ENCODE measurements at places on chromosomes 13 and 19.

- DNase-seq: peak; percentile 95
These were observed at the start of gene PCID2 for GRCh38 chr13:113208421-113209335. PCID2 (minus strand) TSS chr13:113208669; CDS start chr13:113208634, 35 bp downstream.

- DNase-seq: no peak
These were observed 165.9 kb downstream of the NDFIP2 start for GRCh38 chr13:79646880-79647279.

GRCh38 chr13:46598140-46598819 is 45.3 kb downstream of the LRCH1 start:
- DNase-seq: no peak

GRCh38 chr19:51687791-51688670 is 5.1 kb upstream of the SPACA6 start:
- peak; percentile 76 for DNase-seq

DNA sequence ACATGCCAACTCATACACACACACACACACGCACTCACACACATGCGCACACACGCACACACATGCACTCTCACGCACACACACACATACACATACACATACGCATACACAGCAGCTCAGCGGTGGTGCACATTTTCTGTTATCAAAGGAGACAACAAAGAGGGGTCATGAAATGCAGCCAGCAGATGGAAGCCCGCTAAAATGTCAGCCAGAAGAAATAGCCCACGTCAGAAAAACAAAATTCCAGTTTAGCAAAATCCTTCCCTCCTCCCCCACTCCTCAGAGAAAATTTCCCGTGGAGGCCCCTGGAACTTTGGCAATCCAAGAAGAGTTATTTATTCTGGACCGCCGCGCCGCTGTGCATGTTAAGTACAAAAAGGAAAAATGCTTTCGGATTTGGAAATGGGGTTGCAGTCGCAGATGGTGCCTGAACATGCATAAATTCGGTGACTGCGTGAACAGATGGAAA is 114.6 kb upstream of the VSTM2B start:
- no peak for DNase-seq

GRCh38 chr13:56864451-56864850 is 276.3 kb upstream of the PRR20A start:
- DNase-seq: no peak

DNA sequence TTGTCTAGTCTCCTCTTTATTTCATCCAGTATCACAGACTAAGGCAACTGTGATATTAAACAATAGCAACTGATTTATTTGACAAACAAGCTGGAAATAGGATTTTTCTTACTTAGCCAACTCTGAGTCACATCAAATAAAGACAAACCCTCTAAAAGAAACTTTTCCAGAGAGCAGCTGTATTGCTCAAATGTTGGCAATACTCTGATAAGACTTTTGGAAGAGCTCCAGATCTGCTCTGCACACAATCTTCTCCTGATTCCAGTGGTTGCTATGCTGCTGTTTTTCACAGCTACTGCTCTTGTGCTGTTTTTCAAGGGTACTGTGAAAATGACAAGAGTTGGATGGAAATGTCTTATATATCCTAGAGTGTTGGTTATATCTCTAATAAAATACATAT is 1479.2 kb downstream of the SLITRK5 start:
- no peak for DNase-seq

GRCh38 chr19:38483016-38483630 is 49.6 kb downstream of the RYR1 start:
- no peak for DNase-seq

- DNase-seq: peak; percentile 58
These were observed 7.7 kb upstream of the GPR18 start for GRCh38 chr13:99265821-99266426.

- peak; percentile 95 for DNase-seq
These were observed 33.3 kb upstream of the GAS6 start for GRCh38 chr13:113897161-113897560.

GRCh38 chr13:23377983-23378632 is 55.4 kb downstream of the SACS start:
- DNase-seq: peak; percentile 91

GRCh38 chr19:3585301-3586126 is at the start of gene GIPC3:
GIPC3 (plus strand) TSS chr19:3585478; CDS start chr19:3585598, 120 bp downstream.
- DNase-seq: no peak

DNA sequence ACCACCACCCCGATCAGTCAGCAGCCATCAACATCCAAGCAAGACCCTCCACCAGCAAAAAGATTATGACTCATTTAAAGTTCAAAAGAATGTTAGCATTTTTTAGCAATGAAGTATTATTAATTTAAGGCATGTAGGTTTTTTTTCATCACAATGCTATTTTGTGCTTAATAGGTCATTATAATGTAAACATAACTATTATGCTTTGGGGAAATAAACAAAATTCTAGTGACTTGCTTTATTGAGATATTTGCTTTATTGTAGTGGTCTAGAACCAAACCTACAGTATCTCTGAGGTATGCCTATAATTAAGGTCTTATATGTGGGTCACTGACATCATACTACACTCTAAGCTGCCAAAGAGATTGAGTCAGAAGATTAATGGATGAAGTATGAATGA is 20.0 kb downstream of the KLF12 start:
- DNase-seq: peak; percentile 26

GRCh38 chr19:17686592-17687024 is 1.5 kb downstream of the UNC13A start:
- peak; percentile 58 for DNase-seq

GRCh38 chr13:51894239-51894638 is 32.5 kb downstream of the CCDC70 start:
- no peak for DNase-seq

DNA sequence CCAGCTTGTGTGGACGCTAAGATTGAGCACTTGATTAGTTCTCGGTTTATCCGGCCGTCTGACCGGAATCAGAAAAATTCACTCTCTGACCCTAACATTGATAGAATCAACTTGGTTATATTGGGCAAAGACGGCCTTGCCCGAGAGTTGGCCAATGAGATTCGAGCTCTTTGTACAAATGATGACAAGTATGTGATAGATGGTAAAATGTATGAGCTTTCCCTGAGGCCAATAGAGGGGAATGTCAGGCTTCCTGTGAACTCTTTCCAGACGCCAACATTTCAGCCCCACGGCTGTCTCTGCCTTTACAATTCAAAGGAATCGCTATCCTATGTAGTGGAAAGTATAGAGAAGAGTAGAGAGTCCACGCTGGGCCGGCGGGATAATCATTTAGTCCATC is 59.6 kb downstream of the ARHGAP35 start:
- DNase-seq: no peak

- DNase-seq: no peak
These were observed 724.3 kb upstream of the SLITRK1 start for GRCh38 chr13:84606616-84607015.

DNA sequence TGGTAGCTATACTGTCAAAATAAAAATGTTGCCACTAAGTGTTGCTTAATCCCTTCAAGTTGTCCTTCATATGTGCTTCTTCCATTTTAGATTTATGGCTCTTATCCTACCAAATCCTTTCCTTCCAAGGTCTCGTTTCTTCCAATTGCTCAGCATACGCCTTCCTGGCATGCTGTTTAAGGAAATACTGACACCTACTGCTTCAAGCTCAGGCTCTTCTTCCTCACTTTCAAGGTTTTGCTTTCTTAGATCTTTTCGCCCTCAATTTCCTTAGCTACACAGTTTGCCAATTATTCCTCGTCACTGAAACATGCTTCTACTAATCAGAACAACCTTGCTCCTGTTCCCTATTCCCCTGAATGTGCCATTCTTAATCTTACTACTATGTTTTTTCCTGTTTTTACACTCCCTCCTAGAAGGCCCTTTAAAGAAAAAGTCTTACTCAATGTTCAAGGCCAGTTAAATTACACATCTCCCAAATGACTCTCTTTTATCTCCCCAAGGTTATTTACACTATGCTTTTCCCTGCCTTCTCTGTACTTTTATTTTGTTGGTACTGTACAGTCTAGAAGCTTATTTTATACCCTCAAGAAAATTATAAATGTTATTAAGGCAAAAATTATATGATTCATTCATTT is 343.1 kb downstream of the MZT1 start:
- DNase-seq: no peak

- no peak for DNase-seq
These were observed 34.2 kb downstream of the TSHZ3 start for GRCh38 chr19:31314849-31315629.

GRCh38 chr19:41222240-41222639 is 3.2 kb downstream of the AXL start:
- no peak for DNase-seq

- no peak for DNase-seq
These were observed 25.4 kb downstream of the TUBA3C start for GRCh38 chr13:19156013-19156825.

GRCh38 chr13:38636761-38637160 is 50.1 kb upstream of the FREM2 start:
- DNase-seq: no peak

- DNase-seq: no peak
These were observed 397.5 kb downstream of the DIAPH3 start for GRCh38 chr13:59766236-59766635.

DNA sequence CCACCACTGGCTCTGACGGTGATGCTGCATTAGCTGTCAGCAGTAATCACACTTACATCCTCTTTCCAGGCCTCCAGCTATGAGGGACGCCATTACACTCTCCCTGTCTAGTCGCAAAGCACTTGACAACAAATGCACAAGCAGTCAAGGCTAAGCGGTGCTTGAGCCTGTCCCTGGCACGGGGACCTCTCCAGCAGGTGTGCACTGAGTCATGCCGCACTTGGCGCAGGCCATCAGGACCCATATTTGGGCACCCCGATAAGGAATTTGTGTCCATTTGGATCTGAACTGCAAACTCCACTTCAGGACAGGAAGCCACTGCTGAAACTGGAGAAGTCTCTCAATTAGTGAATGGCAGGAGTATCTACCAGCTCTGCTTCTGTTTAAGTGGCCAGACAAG is 301.9 kb upstream of the OBI1 start:
- no peak for DNase-seq

DNA sequence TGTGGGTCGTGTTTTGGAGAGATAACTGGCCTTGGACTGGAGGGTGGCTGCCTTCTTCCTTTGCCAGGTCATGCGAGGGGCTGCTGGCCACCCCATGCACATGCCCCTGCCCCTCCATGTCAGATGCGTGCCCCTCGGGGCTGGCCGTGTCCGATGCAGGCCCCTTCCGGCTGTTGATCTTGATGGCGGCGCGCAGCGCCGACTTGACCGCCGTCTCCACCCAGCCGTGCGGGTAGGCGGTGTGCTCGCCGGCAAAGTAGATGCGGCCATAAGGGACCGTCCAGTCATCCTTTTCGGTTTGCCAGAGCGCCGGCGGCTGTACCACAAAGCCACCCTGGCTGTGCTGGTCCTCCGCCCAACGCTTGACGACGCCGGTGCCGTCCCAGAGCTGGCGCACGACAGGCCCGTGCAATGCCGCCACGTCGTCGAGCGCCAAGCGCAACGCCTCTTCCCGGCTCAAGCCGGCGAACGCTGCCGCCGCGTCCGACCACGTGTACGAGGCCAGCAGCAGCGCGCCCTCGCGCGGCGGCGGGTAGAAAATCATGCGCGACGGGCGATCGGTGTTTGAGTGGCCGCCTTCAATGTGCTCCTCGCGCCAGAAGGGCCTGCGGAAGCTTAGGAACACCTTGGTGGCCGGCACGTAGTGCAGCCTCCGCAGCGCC is 6.9 kb downstream of the IL4I1 start:
- peak; percentile 83 for DNase-seq

DNA sequence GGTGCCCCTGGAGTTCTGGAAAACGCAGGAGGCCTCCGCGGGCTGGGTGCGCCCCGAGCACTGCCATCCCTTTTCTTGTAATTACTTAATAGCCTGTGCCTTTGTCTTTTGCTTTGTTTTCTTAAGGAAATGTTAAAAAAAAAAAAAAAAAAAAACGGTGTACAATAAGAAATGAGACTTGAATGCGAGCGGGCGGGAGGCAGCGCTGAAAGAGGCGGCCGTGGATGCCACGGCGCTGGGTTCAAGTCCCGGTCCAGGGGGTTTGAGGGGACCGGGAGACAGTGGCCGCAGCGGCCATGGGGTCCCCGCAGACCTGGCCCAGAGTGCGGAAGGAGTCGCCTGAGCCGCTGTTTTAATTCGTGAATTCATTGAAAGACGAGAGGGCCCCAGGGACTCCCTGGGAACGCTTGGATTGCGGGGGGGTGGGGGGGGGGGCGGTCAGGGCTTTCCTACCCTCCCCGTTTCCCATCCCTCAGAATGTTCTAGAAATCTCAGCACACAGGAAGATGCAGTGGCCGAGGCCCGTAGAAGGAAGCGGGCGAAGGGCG is 349.2 kb upstream of the ARGLU1 start:
- peak; percentile 27 for DNase-seq

DNA sequence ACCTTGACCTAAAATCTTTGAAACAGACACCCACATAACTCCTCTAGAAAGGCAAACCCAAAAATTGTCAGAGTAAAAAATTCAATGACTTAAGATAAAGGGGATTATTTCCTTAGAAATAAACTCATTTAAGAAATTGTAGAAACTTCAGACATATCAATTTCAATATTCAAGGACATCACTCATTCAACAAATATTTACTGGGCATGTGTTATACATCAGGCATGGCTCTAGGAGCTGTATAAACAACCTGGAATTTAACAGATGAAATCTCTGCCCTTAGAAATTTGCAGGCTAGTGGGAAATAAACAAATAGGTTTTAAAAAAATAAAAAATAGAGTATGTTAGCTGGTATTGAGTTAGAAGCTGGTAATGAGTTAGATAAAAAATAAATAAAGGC is 84.0 kb upstream of the LSM14A start:
- DNase-seq: no peak

- no peak for DNase-seq
These were observed 11.8 kb downstream of the CHAF1A start for GRCh38 chr19:4414144-4414799.

GRCh38 chr13:61500176-61500575 is 84.5 kb upstream of the PCDH20 start:
- DNase-seq: no peak

DNA sequence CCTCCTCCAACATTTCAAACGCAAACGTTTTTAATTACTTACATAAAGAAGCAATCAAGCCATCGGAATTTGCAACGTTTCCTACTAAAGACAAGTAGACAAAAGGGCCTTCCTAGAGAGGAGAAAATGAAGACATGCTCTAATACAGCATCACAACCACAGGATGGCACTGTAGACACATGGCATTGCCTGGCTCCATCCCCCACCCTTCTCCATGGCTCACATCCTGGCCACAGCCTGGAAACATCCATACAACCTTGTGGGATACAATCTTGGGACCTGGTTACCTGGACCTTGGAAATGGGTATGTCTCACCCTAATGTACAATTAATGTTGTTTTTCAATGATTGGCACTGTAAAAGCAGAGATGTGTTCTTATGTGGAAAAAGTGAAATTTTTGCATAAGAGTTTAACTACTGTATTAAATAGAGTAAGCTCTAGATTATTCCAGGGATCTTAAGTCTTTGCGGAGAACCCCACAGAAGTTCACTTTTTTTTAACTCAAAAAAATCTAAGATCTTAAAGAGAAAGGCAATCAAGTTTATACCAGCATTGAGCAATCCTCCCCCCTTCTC is 21.5 kb downstream of the EBPL start:
- DNase-seq: peak; percentile 80

- no peak for DNase-seq
These were observed 1.1 kb upstream of the HMGB1 start for GRCh38 chr13:30466841-30467252.

- DNase-seq: no peak
These were observed 1293.9 kb downstream of the PCDH9 start for GRCh38 chr13:65936249-65936648.

- no peak for DNase-seq
These were observed 69.2 kb downstream of the INSR start for GRCh38 chr19:7224995-7225394.

Measured in AG20443 (cell line).